ENCODE measurements at places on chromosomes 3 and 15. TPM values are rescaled to one million over a fixed set of nuclear protein-coding genes. Genes with fewer than 3 reads are reported as not detected.

GRCh38 chr3:59783468-59783988 is 733.7 kb upstream of the CFAP20DC start:
- no peak for ATAC-seq

GRCh38 chr3:158403013-158403412 is 168.0 kb upstream of the MLF1 start:
- ATAC-seq, result no peak

- peak; percentile 70 for ATAC-seq
Observed at GRCh38 chr15:92524161-92524560, 130.5 kb downstream of the ST8SIA2 start.

DNA sequence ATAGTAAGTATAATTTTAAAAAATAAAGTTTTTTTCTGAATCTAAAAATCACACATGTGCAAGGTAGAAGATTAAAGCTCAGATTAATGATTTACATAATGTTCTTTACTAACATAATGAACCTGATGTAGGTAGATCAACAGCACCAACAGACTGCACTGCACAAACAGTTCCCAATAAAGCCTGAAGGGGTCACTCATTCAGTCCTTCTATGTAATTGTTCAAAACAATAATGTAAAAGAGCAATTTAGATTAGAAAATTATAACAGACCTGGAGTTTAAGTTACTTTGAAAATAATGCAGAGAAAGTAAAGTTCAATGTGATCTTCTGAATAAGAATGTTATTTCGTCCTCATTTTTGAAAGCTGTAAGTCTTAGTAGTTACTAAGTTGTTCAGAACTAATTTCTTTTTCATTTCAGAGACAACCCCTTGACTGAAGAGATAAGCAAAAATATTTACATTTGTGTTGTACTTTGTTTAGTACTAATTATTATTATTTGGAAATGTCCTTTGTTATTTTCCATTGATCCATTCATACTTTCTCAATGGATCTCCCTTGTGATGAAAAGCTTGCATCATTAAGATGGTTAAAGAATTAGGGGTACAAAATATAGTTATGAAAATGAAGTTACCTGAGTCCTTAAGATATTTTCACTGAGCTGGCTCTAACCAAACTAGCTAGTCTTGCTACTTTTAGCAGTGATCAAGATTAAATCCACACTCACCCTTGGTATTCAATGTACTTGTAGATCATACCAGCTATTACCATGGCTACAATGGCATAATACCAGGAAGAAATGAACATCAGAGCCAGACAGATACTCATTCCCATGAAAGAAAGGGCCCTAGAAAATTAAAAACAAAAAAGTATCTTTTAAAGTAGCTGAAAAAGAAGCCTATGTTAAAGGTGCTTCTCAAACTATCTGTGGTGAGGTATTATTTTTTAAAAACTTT is 16.8 kb downstream of the EMC4 start:
- ATAC-seq, result peak; percentile 41

The CIB2 gene
- 5.6 TPM for total RNA-seq

The CCDC13 gene
- total RNA-seq, result not detected

The NR1I2 gene
- total RNA-seq, result not detected

Data from esophagus mucosa (tissue), 1 donor.